Fibroblast of lung (primary cell): ENCODE measurements at places on chromosomes 2 and 18. TPM values are rescaled to one million over a fixed set of nuclear protein-coding genes. Genes with fewer than 3 reads are reported as not detected.

DNA sequence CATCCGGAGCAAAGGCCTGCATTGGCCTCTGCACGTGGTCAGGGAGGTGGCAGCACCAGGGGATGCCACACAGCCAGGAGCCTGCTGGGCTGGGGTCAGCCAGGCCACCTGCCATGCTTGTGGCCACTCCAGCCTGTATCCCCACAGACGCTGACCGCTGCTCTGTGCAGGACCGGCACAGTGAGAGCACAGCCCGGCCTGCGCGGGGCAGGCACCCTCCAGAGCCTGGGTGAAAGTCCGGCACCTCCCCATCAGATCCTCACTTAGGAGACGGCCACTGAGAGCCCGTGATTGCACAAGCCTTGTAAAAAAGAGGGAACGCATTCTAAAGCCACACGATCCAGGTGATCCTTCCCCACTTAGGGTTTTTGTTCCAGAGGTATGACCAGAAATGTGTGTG is 42.2 kb downstream of the TWIST2 start:
- peaks cover 9% of the 10 kb centered on the region for H3K4me1 ChIP-seq
- peaks cover 17% of the 10 kb centered on the region for H3K36me3 ChIP-seq
- H3K27ac ChIP-seq: no peak overlapping the region
- no peak overlapping the region for H3K4me3 ChIP-seq

GRCh38 chr2:71576541-71576940 is 123.2 kb downstream of the DYSF start:
- H3K27ac ChIP-seq: no peak overlapping the region
- H3K4me3 ChIP-seq: no peak overlapping the region
- no peak for DNase-seq
- H3K4me1 ChIP-seq: no peaks in the 10 kb centered on the region
- no peaks in the 10 kb centered on the region for H3K36me3 ChIP-seq

GRCh38 chr2:150781142-150781541 is 293.7 kb upstream of the RND3 start:
- H3K4me1 ChIP-seq: no peaks in the 10 kb centered on the region
- DNase-seq: no peak
- H3K36me3 ChIP-seq: no peaks in the 10 kb centered on the region
- no peaks in the 10 kb centered on the region for H3K27me3 ChIP-seq
- H3K27ac ChIP-seq: no peak overlapping the region

GRCh38 chr2:133241224-133241571 is 327.1 kb downstream of the NCKAP5 start:
- H3K27me3 ChIP-seq: no peaks in the 10 kb centered on the region
- DNase-seq: peak; percentile 61
- peak overlapping the region; percentile 51 for H3K4me3 ChIP-seq
- peak overlapping the region; percentile 86 for H3K27ac ChIP-seq
- no peaks in the 10 kb centered on the region for H3K36me3 ChIP-seq

The SULT1C4 gene
- total RNA-seq: 0.26 and 0.50 TPM in 2 replicates

The UGT1A3 gene
- not detected in 2 replicates for total RNA-seq

The TRIB2 gene
- total RNA-seq: 31.0 and 38.5 TPM in 2 replicates

The RTP5 gene
- not detected in 2 replicates for total RNA-seq

The OXER1 gene
- total RNA-seq: 0.17 and 0.26 TPM in 2 replicates

The ACVR1 gene
- 30.8 and 42.9 TPM in 2 replicates for total RNA-seq

The MRO gene
- total RNA-seq: under 0.01 TPM in 2 replicates
